ENCODE measurements at places on chromosomes 1 and 21.

DNA sequence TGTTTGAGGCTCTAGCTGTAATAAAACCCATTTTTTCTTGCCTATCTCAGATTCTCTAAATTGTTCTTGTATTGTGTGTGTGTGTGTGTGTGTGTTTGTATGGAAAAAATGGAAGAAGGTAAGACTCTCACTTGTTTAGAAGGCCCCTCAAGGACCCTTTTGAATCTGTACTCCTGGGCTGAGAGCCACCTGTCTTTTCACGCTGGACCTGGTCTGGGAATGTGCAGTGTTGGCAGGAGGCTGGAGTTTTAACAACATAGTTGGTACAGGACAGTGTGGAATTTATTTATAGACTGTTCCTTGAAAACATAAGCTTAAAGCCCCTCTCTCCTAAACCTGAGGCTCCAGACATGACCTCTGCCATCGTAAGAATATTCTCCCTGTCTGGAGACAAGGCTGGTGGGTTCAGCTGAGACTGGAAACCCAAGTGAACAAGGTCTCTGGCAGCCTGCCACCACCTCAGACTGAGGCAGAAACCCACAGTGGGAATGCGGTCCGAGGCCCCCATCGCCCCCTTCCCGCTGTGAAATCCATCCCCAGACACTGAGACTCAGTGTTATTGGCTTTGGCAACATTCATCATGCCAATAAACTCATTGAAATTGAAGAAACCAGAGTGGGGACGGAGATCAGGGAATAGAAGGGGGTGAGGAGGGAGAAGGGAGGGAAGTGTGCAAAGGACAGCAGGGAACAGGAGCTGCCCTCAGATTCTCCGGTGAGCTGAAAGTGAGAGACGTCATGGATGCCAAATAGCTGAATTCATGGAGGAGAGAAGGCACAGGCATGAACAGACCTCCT is 24.6 kb upstream of the PLXNA2 start:
- no peak for DNase-seq

DNA sequence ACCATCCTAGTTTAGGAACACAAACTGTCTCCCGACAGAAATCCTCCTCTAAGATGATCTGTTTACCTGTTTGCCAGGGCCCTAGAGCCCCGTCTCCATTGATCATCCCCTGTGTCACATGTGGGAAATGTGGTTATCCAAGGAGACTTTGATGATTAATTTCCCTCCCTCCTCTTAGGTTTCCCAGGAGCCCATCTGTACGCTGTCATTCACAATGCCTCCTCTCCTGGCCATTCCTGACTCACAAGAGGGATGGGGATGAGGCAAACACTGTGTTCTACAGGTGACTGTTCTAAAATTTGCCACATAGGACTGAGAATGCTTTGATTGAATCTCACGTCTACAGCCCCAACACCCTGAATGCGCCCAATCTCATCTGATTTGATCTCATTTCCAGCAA is 50.0 kb downstream of the TNR start:
- DNase-seq, result no peak

DNA sequence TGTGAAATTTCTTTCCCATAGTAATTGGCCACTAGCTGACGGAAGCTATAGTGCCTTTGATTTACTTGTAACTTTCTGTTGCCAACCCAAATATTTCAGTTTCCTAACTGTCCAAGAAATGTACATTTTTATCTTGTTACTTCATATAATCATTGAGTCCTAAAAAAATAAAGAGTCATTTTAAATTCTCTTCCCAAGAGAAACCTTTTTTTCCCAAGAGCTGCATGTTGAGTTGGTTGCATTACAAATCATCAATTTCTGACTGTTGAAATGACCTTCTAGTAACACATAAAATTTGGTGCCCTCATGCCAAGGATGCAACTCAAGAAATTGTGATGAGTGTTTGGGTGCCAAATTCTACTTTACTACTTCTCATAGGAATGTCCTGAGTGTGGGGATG is 61.0 kb downstream of the HMCN1 start:
- DNase-seq, result no peak

DNA sequence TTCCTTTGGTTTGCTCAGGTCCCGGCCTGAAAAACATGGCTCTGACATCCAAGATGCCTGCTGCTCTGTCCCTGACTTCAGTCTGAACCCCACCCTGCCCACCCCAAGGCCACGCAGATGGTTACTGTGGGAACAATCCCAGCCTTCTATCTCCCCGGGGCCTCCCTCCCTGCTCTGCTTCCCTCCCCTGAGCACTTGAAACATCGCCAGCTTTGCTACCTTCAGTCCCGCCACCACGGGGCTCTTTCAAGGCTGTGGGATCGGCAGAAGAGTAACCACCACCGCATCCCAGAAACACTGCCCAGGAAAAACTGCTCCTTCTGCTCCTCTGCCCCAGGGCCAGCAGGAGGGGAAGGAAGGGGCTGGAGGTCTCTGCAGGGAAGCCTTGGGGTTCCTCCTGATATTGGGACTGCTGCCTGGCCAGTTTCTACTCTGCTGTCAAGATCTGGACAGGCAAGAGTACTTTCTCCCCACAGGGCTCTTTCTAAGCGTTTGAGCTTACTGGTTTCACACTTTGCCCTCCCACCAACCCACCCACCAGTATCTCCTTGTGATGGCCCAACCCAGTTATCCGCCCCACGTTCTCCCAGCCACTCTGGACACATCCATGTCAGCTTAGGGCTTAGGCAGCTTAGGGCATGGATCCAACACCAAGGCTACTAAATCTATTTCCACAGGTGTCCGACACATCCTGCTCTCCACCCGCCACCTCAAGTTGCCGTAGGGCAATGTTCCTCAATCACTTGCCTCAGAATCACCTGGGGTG is 8.4 kb downstream of the ETNK2 start:
- DNase-seq, result no peak

GRCh38 chr1:42305639-42306038 is 29.4 kb downstream of the FOXJ3 start:
- DNase-seq, result no peak

GRCh38 chr21:32371913-32372314 is 20.9 kb downstream of the URB1 start:
- no peak for DNase-seq

- no peak for DNase-seq
These were observed 169.9 kb downstream of the HS2ST1 start for GRCh38 chr1:87084244-87084836.

DNA sequence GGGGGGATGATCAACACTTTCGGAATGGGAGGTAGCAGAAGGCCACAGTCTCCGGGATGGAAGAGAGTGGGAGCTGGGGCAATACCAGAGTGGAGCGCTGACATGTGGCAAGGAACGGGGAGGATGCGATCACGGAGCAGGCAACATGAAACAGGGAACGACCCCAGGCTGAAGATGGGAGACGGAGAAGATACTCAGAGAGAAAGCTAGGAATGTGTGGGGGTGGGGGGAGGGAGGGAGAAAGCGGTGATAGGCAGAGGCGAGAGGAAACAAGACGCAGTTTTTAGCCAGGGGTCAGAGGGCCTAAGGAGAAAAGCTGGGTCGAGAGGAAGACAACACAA is 577 bp downstream of the RAB3GAP2 start:
- DNase-seq, result no peak

GRCh38 chr1:5338466-5338865 is 653.8 kb downstream of the NPHP4 start:
- no peak for DNase-seq

DNA sequence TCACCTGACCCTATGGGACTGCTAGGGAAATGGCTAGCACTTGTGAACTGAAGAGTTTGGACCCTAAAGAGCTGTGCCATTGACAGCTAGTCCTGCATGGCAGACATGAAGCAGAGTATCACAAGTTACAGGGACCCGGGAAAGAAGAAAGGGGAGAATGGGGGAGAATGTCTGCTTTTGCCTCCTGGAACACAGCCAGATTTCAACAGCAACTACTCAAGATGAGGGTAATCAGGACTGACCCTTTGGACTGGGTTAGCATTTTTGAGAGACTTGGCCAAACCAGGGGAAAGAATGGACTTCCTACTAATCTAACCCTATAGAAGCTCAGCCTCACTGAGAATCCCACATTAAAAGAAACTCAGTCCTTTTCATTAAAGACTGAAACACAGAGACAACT is 8.7 kb upstream of the UTP25 start:
- no peak for DNase-seq

GRCh38 chr1:241592273-241592958 is 47.8 kb downstream of the CHML start:
- DNase-seq, result no peak
